ENCODE measurements at places on chromosomes 5 and 9.

DNA sequence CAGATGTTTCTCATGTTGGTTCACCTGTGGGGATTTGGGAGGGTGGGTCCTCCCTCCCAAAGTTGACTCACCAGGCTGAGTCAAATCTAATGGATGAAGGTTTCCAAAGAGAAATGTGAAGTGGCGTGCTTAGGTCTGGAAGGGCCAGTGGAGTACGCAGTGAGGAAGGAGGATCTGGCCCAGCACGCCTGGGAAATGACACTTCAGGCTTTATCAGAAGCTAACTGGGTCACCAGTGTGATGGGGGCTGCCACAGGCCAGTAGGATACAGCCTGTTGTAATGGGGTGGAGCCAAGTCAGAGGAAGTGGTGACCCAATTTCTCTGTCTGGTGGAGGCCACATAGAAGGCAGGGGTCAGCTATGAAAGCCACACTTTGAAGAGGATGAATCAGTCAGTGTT lies 18.0 kb downstream of the POLR1E start:
- DNase-seq: no peak

DNA sequence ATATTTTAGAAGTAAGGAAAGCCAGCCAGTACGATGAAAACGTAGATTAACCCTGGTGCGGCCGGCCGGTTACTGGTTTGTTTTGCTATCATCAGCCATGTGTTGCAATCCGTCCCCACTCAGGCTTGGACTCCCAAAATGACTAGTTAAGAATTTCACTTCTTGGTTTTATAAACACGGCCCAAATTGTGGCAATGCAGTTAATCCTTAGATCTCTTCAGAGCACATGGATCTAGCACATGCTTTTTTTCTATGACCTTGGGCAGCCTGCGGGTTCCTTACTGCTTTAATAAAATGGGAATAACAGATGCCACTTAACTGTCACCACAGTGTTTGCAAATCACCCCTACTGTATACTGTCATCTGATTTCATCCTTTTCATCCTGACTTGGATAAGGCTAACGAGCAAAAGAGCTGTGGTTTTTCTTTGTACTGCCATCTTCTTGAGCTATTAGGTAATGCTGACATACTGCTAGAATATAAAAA lies 1.5 kb downstream of the NDFIP1 start:
- DNase-seq: no peak

- no peak for DNase-seq
Observed at GRCh38 chr5:109611505-109611904, 78.2 kb upstream of the MAN2A1 start.

- DNase-seq: no peak
Observed at GRCh38 chr5:68196876-68197275, 18.7 kb upstream of the PIK3R1 start.

- no peak for DNase-seq
Observed at GRCh38 chr9:116064970-116065369, 88.6 kb upstream of the PAPPA start.

DNA sequence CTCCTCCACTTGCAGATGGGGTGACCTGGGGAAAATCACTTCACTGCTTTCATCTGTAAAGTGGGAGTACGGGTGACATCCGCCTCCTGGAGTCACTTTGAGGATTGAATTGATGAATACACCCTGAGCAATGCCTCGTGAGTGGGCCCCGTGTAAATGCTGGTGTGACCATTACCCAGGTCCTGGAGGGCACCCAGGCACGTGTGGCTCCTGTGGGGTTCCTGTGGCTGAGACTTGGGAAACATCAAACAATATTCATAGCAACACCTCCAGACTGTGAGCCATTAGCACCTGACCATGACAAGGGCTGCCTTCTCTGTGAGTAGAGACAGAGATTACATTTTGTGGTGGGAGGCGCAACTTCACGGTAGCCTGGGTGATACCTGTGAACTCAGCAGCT lies 11.4 kb downstream of the MRPL36 start:
- no peak for DNase-seq

- no peak for DNase-seq
Observed at GRCh38 chr5:138544181-138545134, 1.4 kb upstream of the ETF1 start.
